Tibial nerve (tissue), 4 donors: ENCODE measurements at places on chromosomes 11 and 22. TPM values are rescaled to one million over a fixed set of nuclear protein-coding genes. Genes with fewer than 3 reads are reported as not detected.

SAA4 gene
- total RNA-seq, result not detected

- no peak for DNase-seq
- H3K4me1 ChIP-seq, result peaks cover 9% of the 10 kb centered on the region
- H3K36me3 ChIP-seq, result no peaks in the 10 kb centered on the region
- H3K27me3 ChIP-seq, result no peaks in the 10 kb centered on the region
- no peak overlapping the region for H3K27ac ChIP-seq
These were observed 1.4 kb upstream of the TP53I11 start for GRCh38 chr11:44952082-44952481.

MMP11 gene
- 6.5 TPM for total RNA-seq

DNA sequence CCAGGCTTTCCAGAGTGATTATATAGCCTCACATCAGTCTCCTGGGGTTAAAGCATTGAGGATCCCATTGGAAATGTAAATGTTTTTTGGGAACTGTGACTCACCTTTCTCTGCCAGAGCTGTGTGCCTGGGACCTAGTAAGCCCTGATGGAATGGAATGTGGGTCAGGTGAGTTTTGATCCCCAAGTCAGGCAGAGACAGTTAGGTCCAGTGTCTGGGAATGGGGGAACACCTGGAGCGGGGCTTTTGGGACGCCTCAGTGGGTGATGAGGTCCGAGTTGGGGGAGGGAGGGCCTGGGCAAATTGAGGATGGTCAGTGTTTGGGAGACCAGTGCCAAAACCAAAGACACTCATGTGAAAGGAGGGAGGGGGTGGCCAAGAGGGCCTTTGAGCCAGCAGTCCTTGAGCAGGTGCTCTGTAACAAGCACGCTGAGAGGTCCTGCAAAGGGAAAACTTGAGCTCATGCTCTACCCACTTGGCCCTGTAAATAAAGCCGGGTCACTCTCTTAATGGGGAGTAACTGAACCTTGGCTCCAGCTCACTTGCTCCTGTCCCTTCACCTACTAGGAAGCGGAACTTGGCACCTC is 104.7 kb downstream of the NAV2 start:
- no peak overlapping the region for H3K27ac ChIP-seq
- DNase-seq, result no peak
- H3K4me1 ChIP-seq, result peaks cover 41% of the 10 kb centered on the region

DNA sequence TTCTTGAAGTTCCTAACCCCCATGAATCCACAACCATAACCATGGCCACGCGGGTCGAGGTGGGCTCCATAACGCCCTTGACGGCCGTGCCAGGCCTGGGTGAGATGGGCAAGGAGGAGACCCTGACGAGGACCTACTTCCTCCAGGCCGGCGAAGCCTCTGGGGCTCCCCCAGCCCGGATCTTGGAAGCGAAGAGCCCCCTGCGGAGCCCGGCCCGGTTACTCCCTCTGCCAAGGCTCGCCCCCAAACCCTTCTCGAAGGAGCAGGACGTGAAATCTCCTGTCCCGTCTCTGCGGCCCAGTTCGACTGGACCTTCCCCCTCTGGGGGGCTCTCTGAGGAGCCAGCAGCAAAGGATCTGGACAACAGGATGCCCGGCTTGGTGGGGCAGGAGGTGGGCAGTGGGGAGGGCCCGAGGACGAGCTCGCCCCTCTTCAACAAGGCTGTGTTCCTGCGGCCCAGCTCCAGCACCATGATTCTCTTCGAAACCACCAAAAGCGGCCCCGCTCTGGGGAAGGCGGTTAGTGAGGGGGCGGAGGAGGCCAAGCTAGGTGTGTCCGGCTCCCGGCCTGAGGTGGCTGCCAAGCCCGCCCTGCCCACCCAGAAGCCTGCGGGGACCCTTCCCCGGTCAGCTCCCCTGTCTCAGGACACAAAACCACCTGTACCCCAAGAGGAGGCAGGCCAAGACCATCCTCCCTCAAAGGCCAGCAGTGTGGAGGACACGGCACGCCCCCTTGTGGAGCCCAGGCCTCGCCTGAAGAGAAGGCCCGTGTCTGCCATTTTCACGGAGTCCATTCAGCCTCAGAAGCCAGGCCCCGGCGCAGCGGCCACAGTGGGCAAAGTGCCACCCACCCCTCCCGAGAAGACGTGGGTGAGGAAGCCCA is 75.7 kb downstream of the KIAA1671 start:
- H3K27me3 ChIP-seq, result no peaks in the 10 kb centered on the region
- peak overlapping the region; percentile 48 for H3K27ac ChIP-seq
- H3K36me3 ChIP-seq, result peaks cover 25% of the 10 kb centered on the region

- no peak for DNase-seq
- H3K27ac ChIP-seq, result no peak overlapping the region
- H3K4me3 ChIP-seq, result no peak overlapping the region
- no peaks in the 10 kb centered on the region for H3K36me3 ChIP-seq
- H3K27me3 ChIP-seq, result no peaks in the 10 kb centered on the region
- no peaks in the 10 kb centered on the region for H3K4me1 ChIP-seq
These were observed 402.3 kb downstream of the BRD1 start for GRCh38 chr22:49425356-49425755.

GRCh38 chr11:34405079-34405858 is 33.5 kb upstream of the CAT start:
- no peak for DNase-seq
- H3K36me3 ChIP-seq, result no peaks in the 10 kb centered on the region
- H3K27ac ChIP-seq, result no peak overlapping the region

DNA sequence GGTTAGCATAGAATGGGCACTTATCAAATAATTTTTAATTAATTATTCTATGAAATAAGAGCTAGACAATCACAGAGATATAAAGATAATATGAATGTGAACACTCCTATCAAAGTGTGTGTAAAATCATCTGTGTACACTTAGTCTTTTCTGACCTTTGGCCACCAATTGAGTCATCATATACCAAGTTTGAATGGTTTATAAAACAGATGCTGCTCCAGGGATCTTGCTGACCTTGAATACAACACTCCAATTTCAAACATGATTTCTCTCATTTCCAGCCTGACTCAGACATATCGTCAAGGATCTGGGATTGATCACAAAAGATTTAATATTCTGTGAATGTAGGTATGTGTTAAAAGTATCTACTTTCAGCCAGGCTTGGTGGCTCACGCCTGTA is 2.9 kb upstream of the OR51V1 start:
- H3K4me3 ChIP-seq, result no peak overlapping the region
- H3K4me1 ChIP-seq, result no peaks in the 10 kb centered on the region
- H3K36me3 ChIP-seq, result no peaks in the 10 kb centered on the region
- DNase-seq, result no peak

SCO2 gene
- total RNA-seq, result 3.3 TPM

TSG101 gene
- total RNA-seq, result 102 TPM

LDLRAD3 gene
- total RNA-seq, result 34.3 TPM

CHRNA10 gene
- total RNA-seq, result 0.78 TPM

DNA sequence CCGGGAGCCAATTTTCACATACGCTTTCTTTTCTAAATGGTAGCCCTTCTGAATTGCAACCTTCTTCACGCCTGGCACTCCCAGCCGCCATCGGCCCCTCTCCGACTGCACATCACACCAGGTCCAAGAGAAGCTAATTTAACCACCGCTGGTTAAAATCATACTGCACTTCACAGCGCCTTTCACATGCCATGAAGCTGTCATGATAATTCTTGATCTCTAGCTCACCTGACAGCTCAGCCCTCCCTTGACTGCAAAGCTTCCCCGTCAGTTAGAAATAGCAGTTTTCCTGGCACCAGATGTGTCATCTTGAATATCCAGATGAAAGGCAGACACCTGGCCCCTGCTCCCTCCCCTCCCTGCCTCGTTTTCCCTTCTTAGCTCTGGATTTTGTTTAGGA is 101.4 kb downstream of the ARL14EP start:
- no peak overlapping the region for H3K27ac ChIP-seq
- no peak overlapping the region for H3K4me3 ChIP-seq
- no peaks in the 10 kb centered on the region for H3K36me3 ChIP-seq

OR2AG1 gene
- total RNA-seq, result not detected

- peak; percentile 56 for DNase-seq
- H3K27me3 ChIP-seq, result no peaks in the 10 kb centered on the region
- no peak overlapping the region for H3K4me3 ChIP-seq
- peak overlapping the region; percentile 43 for H3K27ac ChIP-seq
- peaks cover 4% of the 10 kb centered on the region for H3K4me1 ChIP-seq
These were observed 48.5 kb upstream of the MN1 start for GRCh38 chr22:27850000-27850521.

- H3K4me1 ChIP-seq, result no peaks in the 10 kb centered on the region
- no peak for DNase-seq
- no peaks in the 10 kb centered on the region for H3K27me3 ChIP-seq
- H3K27ac ChIP-seq, result peak overlapping the region; percentile 72
These were observed 431 bp downstream of the SLC37A2 start for GRCh38 chr11:125063429-125064043.

- H3K4me1 ChIP-seq, result no peaks in the 10 kb centered on the region
- DNase-seq, result peak; percentile 14
These were observed 556.1 kb downstream of the SOX6 start for GRCh38 chr11:15800111-15800800.

- peak overlapping the region; percentile 29 for H3K27ac ChIP-seq
- no peak overlapping the region for H3K4me3 ChIP-seq
- no peaks in the 10 kb centered on the region for H3K4me1 ChIP-seq
- no peaks in the 10 kb centered on the region for H3K36me3 ChIP-seq
- DNase-seq, result no peak
These were observed 13.2 kb downstream of the CRTAM start for GRCh38 chr11:122851366-122851966.

CAPN5 gene
- 24.5 TPM for total RNA-seq
